ENCODE measurements at places on chromosomes 2 and 18.

DNA sequence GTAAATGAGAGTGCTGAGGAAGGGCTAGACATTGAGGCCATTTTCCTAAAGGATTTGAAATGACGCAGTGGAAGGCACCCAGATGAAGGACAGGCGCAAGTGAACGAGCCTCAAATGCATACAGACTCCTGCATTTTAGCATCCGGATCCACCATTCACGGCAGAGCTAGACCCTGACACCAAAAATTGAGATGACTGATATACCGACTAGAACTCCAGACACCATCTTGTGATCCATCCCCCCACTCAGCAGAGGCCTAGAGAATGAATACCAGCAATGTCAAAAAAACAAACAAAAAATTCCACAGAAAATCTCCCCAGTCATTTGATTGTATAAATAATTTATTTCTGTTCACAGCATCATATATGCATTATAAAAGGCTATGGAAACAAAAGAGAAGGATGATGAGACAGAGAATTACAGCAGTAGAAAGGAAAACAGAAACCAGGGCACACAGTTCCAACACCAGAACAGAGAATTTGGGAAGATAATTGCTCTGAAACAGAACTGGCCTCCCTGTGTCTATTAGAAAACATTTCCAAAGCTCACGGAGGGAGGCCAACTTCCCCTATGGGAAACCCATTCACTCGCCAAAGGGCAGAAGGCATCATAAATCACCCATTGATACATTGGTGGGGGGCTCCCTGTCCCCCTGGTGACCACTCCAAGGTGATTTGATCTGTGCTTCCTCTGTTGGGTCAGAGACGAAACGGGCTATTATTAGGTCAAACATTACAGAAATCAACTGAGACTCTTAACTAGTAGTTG, 4.0 kb downstream of the ARL4C start:
- peak; percentile 38 for DNase-seq

DNA sequence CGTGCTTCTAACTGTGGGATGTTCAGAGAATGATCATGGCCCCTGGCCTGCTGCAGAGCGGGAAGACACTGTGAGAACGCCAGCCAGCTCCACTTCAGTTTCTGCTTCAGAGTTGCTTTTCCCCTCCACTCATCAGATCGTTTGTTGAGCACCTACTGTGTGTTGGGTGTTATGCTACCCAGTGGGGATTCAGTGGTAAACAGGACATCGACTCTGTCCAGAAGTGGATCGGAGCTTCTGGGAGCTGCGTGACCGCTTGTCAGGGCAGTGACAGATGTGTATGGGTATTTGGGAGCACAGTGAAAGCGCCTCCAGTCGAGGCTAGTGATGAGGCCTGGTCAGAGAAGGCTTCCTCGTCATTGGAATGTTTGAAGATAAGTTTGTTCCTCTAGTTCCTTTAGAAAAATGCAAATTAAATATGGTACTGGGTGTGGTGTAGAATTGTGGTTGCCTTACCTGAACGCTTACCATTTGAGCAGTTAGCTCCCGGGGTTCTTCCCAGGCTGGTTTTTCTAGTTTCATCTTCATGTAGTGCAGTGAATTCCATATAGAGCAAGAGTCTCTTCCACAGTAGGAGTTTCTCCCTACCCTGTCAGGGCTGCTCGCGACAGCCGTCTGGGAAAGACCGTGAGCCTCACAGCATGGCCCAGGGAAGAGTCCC, 2.8 kb downstream of the RAB12 start:
- DNase-seq = no peak

- no peak for DNase-seq
These were observed 24.2 kb upstream of the RHOB start for GRCh38 chr2:20422402-20423271.

DNA sequence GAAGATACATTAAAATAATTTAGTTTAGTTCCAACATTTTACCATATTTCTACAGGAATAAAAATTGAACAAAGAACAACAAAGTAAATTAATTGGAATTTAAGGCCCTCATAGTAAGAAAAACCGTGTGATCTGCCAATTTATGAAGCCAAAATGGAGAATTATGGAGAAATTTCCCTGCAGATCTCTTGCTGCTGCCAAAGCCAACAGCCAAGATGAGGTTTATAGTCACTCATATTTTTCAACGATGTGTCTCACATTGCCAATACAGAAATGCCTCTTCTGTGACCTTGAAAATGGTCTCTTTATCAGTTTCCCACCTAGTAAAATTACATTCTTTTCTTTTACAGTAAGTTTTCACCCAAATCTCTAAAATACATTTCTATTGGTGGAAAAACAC, 317.2 kb upstream of the FIGN start:
- DNase-seq = no peak

GRCh38 chr2:236753606-236754270, 184.1 kb downstream of the ACKR3 start:
- DNase-seq = no peak

DNA sequence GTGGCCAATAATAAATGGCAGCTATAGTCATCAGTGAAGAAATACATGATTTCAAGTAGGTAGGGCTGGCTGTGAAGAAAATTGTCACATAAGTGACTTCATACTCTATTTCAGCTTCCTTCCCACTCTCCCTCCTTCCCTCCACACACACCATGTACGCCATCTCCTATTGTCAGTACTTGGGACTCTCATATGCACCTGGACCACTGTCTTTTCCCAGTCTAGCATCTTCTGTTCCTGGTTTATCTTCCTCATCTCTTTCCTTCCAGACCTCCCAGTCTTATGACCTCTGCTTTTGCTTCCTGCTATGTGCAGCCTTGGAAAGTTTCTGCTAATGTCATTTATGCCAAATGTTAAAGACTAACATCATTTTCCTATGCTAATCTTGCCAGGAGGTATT, 35.0 kb downstream of the HNMT start:
- no peak for DNase-seq

- no peak for DNase-seq
These were observed 28.7 kb downstream of the ESCO1 start for GRCh38 chr18:21571772-21572171.

DNA sequence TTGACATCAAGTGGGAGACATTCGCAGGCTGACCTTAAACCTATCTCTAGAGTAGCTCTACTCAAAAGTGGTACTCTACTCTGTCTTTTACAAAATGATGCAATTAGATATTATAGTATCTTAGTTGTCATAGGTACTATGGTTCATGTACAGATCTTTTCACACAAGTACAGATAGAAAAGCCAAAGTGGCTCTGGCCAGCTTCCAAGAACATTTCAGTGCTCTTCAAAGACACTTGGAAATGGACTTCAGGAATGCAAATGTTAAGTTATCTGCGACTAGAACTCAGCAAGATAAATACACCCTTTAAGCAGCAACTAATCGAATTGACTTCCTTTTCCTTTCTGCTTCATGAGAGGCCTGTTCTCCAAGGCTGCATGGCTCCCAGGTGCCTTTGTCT, 718.7 kb upstream of the FAM98A start:
- no peak for DNase-seq

Measured in DND-41 (cell line).